ENCODE measurements at places on chromosomes 7 and 10.

DNA sequence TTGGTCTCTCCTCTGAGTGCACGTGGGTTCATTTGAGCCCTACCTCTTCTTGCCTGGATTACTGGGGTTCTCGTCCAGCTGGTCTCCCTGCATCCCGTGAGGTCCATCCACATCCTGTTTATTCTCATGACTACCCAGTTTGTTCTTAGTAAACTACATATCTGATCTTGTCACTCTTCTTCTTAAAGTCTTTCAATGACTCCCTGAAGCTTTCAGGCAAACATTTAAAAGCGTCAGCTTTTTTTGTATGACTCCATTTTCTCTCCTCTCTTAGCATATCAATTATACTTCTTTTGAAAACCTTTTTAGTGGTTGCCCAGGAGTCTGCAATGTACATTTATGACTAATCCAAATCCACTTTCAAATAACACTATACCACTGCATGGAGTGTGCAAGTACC lies 7.5 kb downstream of the SFXN2 start:
- DNase-seq, result no peak

DNA sequence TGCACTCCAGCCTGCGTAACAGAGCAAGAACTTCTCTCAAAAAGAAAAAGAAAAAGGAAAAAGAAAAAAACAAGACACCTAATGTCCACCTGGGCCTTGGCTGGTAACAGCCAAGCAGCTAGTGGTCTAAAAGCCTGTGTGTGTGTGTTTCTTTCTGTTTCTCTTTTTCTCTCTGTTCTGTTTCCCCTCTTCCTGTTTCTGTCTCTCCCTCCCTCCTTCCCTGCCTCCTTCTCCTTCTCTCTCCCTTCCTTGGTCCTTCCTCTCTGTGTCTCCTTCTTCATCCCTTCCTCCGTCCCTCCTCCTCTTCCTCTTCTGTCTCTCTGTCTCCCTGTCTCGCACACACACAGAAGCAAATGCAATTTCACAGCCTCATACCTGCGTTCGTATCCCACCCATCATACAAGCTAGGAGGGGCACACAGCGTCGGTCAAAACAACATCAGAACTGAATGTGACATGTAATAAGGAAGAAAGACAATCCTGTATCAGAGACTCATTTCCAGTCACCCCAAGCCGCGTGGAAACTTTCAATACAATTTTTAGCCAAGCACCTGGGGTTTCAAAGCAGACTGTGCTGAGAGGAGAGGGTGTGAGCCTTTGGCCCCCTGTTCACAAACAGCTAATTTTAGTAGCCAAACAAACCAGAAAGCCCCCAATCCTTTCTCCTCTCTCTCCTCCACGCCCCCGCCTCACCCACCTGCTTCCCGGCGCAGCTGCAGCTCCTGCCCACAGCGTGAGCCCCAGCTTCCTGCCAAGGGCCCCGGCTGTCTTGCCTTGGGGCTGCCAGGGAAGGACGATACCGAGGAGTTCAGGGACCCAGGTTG lies 50.2 kb upstream of the GNA12 start:
- peak; percentile 22 for DNase-seq

DNA sequence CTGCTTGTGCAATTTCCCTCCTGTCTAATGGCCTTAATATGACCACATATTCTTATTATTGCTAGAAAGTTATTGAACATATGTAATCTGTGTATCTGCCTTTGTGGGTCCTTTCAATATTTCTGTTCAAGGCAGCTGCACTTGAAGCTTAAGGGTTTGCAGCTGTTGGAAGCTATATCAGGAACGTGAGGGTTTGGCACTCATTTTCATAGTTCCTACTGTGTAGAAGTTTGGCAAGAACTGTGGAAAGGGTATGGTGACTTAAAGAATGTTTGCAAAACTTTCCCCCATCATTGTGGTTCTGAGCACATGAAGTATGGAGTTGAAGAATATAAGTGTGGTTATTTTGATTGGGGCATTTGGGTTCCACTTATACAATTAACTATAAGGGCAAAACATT lies 144.7 kb upstream of the SEMA3A start:
- DNase-seq, result no peak

DNA sequence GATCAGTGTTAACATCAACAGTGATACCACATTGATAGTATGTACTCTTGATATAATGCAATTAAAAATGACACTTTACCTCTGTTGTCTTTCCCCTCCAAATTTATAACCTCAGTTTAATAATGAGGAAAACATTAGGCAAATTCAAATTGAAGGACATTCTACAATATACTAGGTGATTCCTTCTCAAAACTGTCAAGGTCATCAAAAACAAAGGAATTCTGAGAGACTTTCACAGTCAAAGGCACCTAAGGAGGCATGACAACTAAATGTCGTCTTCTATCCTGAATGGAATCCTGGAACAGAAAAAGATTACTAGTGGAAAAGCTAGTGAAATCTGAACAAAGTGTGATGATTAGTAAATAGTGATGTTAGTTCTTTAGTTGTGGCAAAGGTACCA lies 22.3 kb upstream of the NXPH1 start:
- DNase-seq, result no peak

DNA sequence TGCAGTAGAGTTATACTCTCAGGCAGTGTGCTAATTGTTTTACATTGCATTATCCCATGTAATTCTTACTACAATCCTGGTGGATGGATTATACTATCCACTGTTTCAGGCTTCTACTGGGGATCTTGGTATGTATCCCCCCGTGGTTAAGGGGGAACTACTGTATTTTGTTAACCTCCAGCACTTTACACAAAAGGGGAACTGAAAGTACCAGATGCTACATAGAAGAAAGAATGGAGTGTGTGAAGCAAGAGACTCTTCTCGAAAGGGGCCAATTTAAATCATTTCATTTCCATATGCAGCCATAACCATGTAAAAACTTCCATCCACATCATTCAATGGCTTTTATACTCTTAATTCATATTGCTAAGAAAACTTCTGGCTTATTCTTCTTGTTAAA lies 69.4 kb downstream of the C1GALT1 start:
- DNase-seq, result no peak

DNA sequence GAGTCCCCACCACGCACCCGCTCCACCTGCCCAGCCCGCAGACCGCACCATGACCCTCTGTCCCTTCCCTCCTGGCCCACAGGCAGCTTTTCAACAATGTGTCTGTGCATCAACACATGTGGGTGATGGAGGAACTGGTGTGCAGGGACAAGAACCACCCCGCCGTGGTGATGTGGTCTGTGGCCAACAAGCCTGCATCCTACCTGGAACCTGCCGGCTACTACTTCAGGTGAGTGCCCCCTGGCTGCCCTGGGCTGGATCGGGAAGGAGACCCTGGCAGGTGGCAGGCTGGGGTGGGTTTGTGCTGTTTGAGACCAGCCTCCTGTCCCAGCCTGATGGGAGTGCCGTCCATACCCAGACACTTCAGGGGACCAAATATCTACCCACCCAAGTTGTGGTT lies 69.6 kb downstream of the ZNF727 start:
- no peak for DNase-seq

DNA sequence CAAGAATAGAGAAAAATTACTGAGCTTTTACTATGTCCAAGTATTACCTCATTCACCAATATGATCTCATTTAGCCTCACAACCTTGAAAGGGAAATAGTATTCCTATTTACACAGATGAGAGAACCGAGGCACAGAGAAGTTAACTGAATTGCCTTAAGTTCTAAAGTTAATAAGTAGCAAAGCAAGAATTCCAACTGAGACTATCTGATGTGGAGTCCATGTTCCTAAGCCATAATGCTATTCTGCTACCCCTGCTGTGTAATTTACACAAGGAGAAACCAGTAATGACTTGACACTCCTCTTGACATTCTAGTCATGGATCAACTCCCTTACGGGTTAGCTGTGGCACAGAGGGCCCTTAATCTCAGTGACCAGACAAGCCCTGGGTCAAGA lies 60.7 kb downstream of the ABCB4 start:
- DNase-seq, result no peak

DNA sequence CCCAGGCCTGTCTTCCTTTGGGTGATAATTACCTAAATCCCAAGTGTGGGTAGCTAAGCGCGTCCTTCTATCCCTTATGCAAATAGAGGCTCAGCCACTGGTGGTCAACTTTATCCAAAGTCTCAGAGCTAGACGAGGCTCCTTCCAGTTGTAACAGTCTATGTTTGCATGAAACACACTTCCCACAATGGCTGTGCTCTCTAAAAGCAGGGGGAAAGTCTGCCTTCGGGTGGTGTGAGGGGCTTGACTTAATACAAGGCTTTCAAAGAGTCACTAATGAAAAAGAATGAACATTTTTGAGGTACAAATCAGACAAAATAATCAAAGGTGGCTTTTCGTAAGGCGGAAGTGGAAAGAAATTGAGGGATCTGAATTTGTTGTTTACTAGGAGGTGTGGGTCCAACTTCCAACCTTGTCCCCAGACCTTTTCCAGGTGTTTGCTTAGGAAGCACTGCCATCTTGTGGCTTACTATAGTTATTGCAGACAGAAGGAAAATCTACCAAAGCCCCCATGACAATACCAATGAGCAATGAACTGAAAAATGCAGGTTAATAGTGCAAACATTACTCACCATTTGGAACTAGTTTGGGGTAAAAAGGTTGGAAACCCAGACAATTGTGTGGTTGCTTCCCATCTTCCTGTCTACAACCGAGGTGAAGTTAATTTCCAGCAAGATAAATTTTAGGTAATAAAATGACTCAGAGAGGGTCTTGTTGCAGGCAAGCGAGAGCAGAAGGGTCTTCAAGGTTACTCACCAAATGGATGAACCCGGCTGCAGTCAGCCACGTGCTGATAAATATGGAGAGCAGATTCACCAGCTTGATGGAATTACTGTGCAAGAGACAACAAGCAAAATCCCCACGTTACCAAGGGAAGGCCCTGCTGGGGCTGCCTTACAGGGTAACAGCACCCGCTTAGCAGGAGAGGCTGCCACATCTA lies 525.7 kb downstream of the KCNMA1 start:
- no peak for DNase-seq

DNA sequence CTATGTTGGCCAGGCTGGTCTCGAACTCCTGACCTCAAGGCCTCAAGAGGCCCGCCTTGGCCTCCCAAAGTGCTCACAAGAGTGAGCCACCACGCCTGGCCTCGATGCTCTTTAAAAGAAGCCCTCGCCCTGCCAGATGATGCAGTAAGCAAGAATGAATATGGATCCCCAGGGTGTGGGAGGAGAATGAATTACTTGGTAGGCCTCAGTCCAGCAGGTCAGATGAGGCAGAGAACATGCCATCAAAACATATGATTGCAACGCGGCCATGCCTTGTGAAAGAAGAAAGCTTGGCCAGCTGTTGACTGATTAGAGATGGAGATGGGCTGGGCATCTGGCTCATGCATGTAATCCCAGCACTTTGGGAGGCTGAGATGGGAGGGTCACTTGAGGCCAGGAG lies 68.7 kb downstream of the CAMK1D start:
- DNase-seq, result no peak

DNA sequence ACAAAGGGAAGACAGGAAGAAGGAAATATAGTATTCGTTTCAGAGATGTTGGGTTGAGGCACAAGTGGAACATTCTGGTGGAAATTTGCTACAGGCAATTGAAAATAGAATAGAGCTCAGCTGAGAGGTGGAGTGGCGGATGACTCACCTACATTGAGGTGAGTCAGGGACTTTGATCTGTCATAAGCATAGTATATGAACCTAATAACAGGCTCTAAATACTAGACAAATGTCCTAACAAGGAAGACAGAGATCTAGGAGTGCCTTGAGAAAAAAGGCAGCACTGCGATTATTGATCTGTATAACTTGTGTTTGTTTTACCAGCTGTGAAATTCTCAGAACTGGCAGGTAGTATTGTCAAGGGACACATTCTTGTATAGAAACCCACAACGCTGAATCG lies 907 bp upstream of the IFRD1 start:
- DNase-seq, result no peak

GRCh38 chr7:78074713-78075112 lies 276.1 kb downstream of the PHTF2 start:
- no peak for DNase-seq

GRCh38 chr10:16497911-16498310 lies 23.8 kb downstream of the C1QL3 start:
- DNase-seq, result no peak

- DNase-seq, result no peak
These were observed 151.6 kb downstream of the SEM1 start for GRCh38 chr7:96558093-96558492.

- DNase-seq, result no peak
These were observed 25.5 kb downstream of the JAZF1 start for GRCh38 chr7:28155019-28155660.

DNA sequence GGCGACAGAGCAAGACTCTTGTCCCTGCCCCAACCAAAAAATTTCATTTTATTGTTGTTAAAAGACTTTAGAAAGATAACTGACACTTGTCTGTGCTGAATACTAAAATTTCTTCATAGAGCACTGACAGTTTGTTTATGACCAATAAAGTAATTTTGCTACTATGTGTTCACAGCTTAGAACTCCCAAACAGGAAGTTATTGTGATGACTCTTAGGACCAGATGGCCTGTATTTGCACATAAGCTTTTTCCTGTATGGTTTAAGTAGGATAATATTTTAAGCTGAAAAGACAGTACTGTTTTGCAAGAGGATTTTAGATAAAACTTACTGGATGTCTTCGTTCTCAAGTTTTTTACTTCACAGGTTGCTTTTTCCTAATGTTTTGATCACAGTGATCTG lies 80.7 kb downstream of the MMRN2 start:
- DNase-seq, result no peak

DNA sequence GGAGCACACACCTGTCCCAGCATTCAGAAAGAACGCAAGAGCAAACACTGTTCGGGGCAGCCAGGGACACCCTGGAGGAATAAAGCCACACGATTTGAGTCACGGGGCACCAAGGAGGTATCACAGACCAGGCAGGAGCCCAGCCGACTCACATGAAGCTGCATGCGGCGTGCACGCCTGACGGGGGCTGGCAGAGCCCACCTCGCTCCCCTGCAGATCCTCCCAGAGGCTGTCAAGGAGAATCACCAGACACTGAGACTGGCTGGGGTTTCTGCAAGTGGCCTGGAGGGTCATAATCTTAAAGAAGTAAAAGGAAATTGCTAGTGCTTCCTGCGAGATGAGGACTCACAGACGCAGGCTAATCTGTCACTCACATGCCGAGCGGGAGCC lies 61.6 kb downstream of the TCERG1L start:
- no peak for DNase-seq

DNA sequence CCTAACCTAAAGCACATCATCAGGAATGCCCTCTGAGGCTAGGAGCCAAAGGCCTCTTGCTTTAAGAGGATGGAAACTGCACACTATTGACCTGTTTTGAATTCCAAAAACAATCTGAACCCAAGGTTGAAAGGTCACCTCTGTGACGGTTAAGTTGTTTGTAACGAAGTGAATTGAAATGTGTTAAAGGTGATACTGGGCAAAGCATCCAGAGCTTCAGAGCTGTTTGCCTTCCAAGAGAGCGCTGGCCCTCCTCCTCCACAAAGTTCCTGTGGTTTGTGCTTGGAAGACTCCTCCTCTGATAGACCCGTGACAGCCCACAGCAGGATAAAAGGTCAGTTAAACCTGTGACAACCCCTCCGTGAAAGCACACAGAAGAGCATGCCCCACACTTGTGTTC lies 133.7 kb upstream of the CTTNBP2 start:
- DNase-seq, result no peak

- no peak for DNase-seq
These were observed 8.1 kb downstream of the FAM171A1 start for GRCh38 chr10:15363031-15363430.

Data from stimulated activated CD8-positive, alpha-beta memory T cell treated with anti-CD3 and anti-CD28 coated beads, Interleukin-7, amount 100 ng/mL, for 1 hour (primary cell).